ENCODE measurements at places on chromosomes 12 and 14. TPM values are rescaled to one million over a fixed set of nuclear protein-coding genes. Genes with fewer than 3 reads are reported as not detected.

GRCh38 chr14:30309405-30309804, 249.6 kb upstream of the G2E3 start:
- no peaks in the 10 kb centered on the region for H3K36me3 ChIP-seq
- H3K27ac ChIP-seq: no peak overlapping the region

KCNJ8 gene
- total RNA-seq: 24.4 TPM

DNA sequence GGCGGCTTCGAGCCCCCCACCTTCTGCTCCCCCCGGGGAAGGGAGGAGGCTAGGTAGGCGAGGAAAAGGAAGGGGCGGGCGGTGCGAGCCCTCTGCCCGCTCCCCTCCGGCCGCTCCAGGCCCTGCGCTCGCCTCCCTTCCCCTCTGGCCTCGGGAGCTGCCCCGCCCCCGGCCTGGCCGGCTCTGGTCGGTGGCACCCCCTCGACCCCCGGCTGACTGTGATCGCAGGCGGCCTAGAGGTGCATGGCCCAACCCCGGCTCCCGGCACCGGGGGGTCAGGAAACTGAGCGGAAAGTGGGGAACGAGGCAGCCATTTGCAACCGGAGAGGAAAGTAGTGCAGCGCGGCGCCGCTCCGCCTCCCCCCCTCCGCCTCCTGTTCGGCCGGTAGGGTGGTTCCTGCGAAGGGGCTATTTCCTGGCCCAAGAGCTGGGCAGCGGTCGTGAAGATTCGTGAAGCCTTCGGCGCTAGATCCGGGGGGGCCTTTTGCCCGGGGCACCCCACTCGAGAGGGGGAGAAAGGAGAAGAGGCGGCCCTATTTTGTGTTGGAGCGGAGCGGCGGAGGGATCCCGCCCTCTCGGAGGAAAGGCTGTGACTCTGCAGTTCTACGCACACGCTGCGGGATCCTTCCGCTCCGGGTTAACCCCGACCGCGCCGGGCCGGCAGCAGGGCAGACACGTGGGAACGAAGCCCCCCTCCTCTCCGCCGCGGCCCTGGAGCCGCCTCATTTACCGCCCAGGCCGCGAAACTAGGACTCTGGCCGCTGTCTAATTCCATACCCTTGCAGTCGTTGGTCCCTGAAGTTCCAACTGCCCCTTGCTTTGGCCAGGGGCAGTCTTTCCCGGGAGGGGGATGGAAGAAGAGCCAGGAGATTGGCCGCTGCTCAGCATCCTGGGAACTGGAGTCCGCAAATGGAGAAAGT, at the start of gene KMT2D:
Gene KMT2D (minus strand): TSS at position 558 of the 920 bp plus-strand sequence. CDS start 5,470 bp downstream, outside the sequence.
- no peaks in the 10 kb centered on the region for H3K4me1 ChIP-seq
- no peaks in the 10 kb centered on the region for H3K27me3 ChIP-seq
- DNase-seq: peak; percentile 94

MANSC1 gene
- 13.8 TPM for total RNA-seq

GRCh38 chr12:114025935-114026334, 59.8 kb upstream of the RBM19 start:
- no peak overlapping the region for H3K4me3 ChIP-seq
- H3K36me3 ChIP-seq: no peaks in the 10 kb centered on the region
- no peak overlapping the region for H3K27ac ChIP-seq
- DNase-seq: no peak
- H3K4me1 ChIP-seq: no peaks in the 10 kb centered on the region
